ENCODE measurements at places on chromosomes 13 and 19. TPM values are rescaled to one million over a fixed set of nuclear protein-coding genes. Genes with fewer than 3 reads are reported as not detected.

TMEM255B gene
- 19.1 TPM for total RNA-seq

DNA sequence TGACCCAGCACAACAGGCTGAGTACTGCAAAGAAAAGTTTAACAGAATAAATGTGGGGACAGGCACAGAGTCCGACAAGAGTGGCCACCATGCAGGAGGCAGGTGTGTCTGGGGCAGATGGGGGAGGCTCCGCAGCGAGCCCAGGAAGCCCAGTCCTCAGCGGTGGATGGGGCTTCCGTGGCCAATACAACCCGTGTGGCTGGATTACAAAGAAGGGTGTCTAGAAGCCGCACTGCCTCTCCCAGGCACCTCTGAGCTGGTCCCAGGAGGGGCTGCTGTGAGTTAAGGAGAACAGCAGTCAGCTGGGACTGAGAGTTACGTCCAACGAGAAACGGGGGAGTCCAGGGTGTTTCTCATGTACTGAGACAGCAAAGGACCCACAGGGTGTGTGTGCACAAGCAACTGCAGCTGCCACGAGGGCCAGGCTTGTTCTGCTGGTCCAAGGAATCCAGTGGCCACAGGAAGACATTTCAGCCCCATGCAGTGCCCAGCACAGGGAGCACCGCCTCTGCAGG, 70.2 kb downstream of the SPACA7 start:
- no peak for DNase-seq

THSD1 gene
- total RNA-seq: 21.6 TPM

DNA sequence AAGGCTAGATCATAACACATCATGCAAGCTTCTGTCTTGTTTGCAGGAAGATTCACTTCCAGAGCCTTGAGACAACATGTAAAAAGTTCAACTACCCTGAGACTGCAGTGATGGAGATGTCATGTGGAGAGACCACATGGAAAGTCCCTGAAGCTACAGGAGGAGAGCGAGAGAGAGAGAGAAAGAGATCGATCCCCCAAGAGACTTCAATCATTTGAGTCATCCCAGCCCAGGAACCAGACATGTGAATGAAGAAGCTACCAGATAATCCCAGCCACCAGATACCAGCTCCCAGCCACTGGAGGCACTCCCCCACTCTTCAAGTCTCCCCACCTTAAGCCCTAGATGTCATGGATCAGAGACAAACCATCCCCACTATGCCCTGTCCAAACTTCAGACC, 10.7 kb upstream of the EVI5L start:
- no peak for DNase-seq

- no peak for DNase-seq
Observed at GRCh38 chr19:1766800-1767352, 13.6 kb downstream of the ONECUT3 start.

DNA sequence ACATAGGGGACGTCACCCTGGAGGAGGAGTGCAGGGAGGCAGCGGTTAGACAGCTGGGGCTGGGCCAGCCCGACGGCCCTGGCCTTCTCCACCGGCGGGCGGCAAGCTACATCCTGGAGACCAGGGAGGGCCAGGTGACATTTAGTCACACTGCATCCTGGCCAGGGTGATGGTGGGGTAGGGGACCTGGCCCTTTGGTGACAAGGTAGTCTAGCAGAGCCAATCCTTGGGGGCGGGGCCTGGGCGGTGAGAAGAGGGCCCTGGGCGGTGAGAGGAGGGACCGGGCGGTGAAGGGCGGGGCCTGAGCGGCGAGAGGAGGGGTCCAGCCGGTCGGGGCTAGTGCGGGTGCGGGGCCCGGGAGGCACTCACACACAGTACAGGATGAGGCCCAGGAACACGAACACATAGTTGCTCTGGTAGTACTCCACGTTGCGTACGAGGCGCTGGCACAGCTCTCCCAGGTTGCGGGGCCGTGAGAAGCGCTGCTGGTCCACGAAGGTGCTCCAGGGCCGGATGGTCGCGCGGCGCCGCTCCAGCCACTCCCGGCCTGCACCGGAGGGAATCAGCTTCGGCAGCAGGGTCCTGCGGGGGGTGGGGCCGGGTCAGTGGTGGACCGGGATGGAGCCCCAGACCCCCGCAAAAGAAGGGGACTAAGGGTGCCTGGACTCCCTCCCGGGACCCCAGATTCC, 610 bp downstream of the RABAC1 start:
- peak; percentile 85 for DNase-seq

SRRM5 gene
- 0.38 TPM for total RNA-seq

- no peak for DNase-seq
Observed at GRCh38 chr13:50075619-50076097, 60.4 kb downstream of the KCNRG start.

- no peak for DNase-seq
Observed at GRCh38 chr13:66634384-66634783, 595.8 kb downstream of the PCDH9 start.

GRCh38 chr19:29819300-29819699, 7.5 kb downstream of the CCNE1 start:
- no peak for DNase-seq

DNA sequence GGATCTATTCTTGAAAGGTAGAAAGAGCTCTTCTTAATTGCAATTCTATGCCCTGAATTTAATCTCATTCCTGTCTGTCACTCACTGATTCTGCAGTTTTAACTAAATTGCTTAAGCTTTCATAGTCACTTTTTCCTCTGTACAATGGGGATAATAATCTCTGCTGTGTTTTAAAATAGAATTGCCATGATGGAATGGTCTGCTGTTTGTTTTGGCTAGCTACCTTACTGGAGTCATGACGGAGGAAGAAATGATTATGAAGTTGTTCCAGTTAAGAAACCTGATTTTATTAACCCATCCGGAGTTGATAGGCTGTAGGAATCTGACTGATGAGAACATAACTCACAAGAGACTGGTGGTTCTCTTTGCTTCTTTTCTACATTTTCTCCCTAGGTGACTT, 54.9 kb upstream of the ITM2B start:
- no peak for DNase-seq

WDR62 gene
- 0.95 TPM for total RNA-seq

DNA sequence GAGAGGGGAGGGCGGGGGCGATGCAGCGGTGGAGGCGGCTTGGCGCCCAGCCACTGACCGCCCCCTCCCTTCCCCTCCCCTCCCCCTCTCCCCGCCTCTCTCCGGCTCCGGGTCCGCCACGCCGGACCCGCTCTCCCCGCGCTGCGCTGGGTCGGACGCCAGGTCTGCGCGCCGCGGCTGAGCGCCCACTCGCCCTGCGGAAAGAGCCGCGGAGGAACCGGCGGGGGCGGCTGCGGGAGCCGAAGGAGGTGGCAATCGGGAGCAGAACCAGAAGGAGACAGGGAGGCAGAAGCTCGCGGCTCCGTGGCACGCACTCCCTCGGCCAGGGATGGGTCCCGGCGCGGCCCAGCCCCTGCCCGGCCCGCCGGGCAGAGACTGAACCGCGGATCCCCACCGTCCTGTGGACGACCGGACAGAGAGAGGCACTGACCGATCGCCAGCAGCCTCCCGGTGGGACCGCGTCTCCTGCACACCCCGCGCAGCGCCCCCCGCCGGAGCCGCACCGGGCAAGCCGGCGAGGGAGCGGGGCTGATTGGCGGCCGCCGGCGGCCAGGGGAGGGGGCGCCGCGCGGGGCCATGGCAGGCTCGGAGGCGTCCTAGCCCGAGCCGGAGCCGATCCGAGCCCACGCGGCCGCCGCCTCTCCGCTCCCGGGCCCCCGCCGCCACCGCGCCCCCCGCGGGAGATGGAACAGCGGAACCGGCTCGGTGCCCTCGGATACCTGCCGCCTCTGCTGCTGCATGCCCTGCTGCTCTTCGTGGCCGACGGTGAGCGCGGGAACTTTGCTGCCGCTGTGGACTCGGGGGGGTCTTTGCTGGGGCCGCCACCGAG, at the start of gene VSTM2B:
Gene VSTM2B (plus strand): TSS at position 94 of the 829 bp plus-strand sequence. CDS start 590 bp downstream, at position 684.
- no peak for DNase-seq

LRRC63 gene
- total RNA-seq: not detected
